Endothelial cell of umbilical vein (primary cell): ENCODE measurements at places on chromosomes 2 and 18. TPM values are rescaled to one million over a fixed set of nuclear protein-coding genes. Genes with fewer than 3 reads are reported as not detected.

Gene STON1
- total RNA-seq = 12.0 and 12.1 TPM in 2 replicates

Gene KCNE4
- total RNA-seq = not detected in 2 replicates

DNA sequence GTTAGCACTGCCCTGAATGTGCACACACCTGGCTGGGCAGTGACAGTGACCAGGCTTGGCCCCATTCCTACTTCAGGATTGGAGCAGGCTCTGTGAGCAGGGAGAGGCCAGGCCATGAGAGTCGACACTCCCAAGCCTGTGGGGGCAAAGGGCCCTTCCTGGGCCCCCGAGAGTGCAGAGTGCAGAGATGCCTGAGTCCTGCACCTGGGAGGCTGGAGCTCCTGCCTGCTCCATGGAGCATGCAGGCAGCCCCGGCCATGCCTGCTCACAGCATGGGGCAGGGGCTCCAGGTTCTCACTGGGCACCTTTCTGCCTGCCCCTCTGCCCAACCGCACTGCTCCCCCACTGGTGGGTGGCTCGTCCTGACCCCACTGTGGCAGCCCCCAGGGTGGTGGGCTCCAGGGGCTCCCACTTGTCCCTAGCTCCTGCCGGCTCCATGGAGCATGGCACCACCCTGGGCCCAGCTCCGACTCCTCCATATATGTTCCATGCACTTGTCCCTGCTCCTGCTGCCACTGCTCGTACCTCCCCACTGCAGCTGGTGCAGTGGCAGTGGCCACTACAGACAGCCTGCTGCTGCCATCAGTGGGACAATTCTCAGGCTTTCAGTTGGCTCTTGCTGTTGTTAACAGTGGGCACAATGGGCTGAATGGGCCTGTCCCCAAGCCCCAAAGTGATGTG lies 282.0 kb downstream of the RPRM start:
- no peak for DNase-seq

- peak; percentile 40 for DNase-seq
Observed at GRCh38 chr2:159617100-159617499, 752 bp upstream of the BAZ2B start.

Gene TRMT61B
- total RNA-seq = 13.6 and 14.9 TPM in 2 replicates

- no peak for DNase-seq
Observed at GRCh38 chr2:37798315-37799005, 126.6 kb upstream of the RMDN2 start.

- DNase-seq = no peak
Observed at GRCh38 chr2:215140166-215140707, 1.8 kb upstream of the ABCA12 start.

Gene MERTK
- 37.3 TPM in 2 replicates for total RNA-seq

Gene GALR1
- total RNA-seq = not detected in 2 replicates

GRCh38 chr2:28054916-28055315 lies 164.4 kb downstream of the BABAM2 start:
- DNase-seq = peak; percentile 20

DNA sequence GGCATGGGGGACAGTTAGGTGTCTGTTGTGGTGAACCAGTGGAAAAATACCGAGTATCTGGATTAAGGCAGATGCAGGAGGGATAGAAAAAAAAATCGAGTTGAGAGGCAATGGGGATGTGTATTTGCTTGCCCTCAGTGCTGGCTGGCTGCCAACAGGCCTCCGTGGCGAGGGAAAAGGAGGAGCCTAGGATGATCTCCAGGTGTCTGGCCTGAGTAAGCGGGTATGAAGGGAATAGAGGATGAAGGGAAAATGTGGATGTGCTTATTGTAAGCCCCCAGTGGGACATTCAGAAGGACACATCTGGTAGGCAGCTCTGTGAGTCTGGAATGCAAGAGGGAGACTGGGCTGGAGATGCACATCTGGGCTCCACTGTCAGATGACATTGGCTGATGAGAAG lies 22.8 kb downstream of the KCNS3 start:
- no peak for DNase-seq

- DNase-seq = no peak
Observed at GRCh38 chr2:16247326-16248122, 307.2 kb downstream of the MYCN start.

GRCh38 chr2:80852808-80853139 lies 548.2 kb upstream of the LRRTM1 start:
- DNase-seq = no peak
